ENCODE measurements at places on chromosomes 1 and 21. TPM values are rescaled to one million over a fixed set of nuclear protein-coding genes. Genes with fewer than 3 reads are reported as not detected.

- H3K27ac ChIP-seq: no peak overlapping the region
- peaks cover 20% of the 10 kb centered on the region for H3K27me3 ChIP-seq
- DNase-seq: no peak
- no peaks in the 10 kb centered on the region for H3K36me3 ChIP-seq
- no peaks in the 10 kb centered on the region for H3K4me1 ChIP-seq
Observed at GRCh38 chr1:197073978-197074377, 6.9 kb upstream of the F13B start.

DNA sequence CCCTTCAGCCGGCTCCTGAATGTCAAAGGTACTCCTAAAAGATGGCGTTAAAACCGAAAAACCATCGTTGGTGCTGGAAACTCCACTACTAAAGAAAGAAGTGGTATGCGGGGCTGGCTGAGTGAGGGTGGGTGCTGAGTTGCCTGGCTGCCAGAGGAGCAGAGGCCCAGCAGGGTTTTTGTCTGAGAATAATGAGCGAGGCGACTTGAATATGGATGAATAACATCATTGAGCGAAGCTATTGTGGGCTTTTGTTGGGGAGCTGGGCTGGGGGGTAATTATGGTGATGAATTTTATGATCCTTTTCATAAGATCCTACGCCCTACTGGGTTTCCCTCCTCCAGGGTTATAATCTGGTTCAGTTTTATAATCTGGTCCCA lies 2.0 kb downstream of the PDPN start:
- H3K4me1 ChIP-seq: no peaks in the 10 kb centered on the region
- no peak overlapping the region for H3K27ac ChIP-seq
- no peaks in the 10 kb centered on the region for H3K36me3 ChIP-seq
- no peak for DNase-seq
- H3K4me3 ChIP-seq: no peak overlapping the region

DNA sequence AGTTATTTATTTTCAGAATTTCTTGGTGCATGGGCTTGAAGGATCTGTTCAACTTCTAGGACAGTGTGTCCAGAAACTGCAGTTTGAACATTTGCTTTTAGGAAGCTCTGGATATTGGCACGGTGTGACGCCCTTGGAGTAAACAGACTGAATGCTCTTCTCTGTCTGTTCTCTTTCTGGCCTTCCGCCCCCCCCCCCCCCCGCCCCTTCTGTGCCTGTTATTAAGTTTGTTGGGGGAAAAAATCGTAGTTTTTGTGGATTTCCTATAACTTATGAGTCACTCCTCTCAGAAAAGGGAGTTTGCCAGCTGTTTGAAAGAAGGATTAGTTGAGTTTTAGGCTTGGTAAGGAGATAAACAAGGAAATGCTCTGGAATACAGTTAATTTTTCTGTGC lies 1.2 kb downstream of the KCTD3 start:
- no peak for DNase-seq
- H3K4me1 ChIP-seq: peaks cover 34% of the 10 kb centered on the region
- peak overlapping the region; percentile 80 for H3K4me3 ChIP-seq
- H3K27me3 ChIP-seq: peaks cover 4% of the 10 kb centered on the region
- H3K27ac ChIP-seq: peak overlapping the region; percentile 88

DNA sequence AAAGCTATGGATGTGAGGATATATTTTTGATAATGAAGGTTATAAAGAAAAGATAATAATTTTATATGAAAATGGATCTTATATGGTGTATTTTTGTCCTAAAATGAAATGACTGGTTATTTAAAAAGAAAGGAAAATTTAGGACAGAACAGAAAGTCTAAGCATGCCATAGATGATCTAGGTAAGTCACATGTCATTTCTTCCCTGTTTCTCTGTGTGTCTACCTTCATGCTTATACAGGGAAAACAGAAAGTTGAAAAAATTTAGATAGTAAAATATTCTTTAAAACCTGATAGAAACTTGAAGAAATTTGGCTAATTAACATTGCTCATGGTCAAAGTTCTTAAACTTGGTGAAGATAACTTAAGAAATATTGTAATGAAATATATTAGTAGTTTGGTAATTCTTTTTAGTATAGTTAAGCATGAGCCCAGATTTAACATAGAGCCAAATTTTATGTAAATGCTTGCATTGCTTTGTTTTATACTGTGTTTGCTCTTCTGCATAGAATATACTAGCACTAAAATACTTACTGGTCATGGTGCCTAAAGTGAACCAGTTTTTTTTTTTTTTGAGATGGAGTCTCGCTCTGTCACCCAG lies 12.4 kb upstream of the GBP4 start:
- peaks cover under 1% of the 10 kb centered on the region for H3K27me3 ChIP-seq
- no peak overlapping the region for H3K27ac ChIP-seq
- DNase-seq: no peak

DNA sequence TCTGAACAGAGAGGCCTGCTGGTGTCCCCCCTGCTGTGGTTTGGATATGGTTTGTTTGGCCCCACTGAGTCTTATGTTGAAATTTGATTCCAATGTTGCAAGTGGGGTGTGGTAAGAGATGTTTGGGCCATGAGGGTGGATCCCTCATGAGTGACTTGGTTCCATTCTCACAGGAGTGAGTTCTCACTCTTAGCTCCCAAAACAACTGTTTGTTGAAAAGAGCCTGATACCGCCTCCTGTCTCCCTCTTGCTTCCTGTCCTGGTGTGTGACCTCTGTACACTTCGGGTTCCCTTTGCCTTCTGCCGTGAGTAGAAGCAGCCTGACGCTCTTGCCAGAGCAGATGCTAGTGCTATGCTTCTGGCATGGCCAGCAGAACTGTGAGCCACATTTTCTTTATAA lies 60.5 kb downstream of the C21orf91 start:
- H3K4me3 ChIP-seq: no peak overlapping the region
- H3K27ac ChIP-seq: no peak overlapping the region
- H3K4me1 ChIP-seq: peaks cover 5% of the 10 kb centered on the region

- DNase-seq: no peak
- H3K36me3 ChIP-seq: no peaks in the 10 kb centered on the region
- peaks cover 2% of the 10 kb centered on the region for H3K27me3 ChIP-seq
- H3K4me3 ChIP-seq: no peak overlapping the region
Observed at GRCh38 chr1:208604295-208604694, 360.1 kb upstream of the PLXNA2 start.

DNA sequence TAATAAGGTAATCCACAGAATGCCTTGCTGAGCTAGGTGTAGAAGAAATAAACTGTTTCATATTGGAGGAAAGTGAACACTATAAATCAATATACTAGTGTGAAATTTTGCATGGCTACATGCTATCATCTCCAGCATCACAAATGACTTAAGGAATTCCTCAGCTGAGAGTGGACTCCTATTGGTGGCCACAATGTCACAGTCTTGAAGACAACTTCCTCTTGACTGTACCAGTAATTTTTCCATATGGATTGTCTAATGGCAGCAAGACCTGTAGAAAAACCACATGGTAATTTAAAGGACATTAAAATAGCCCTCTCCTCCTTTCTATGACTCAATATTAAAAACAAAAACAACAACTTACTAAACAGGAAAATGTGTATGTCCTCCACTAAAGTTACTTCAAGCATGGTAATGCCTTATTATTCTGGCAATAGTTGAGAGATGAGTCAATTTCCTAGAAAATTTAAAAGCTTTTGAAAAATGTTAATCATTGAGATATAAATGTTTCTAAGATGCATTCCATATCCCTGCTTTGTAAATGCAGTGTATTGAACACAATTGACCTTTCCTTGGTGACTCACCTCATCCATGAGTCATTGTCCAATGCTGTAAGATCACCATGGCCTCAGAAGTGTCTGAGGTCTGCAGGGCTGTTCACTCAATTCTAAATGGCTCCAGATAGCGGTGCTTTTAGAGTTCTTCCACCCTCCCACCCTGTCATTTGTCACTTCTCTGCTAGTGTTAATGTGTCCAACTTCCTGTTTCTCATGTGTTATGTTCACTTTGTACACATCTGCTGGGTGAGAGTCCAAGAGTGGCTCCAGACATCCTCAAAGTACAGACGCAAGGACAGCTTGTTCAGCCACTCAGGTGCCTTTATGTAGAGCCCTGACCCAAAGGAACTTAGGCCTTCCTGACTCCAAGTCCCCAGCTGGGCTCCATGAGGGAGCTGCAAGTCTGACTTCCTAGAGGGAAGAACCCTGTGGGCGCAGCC lies 32.8 kb upstream of the DNASE2B start:
- no peak for DNase-seq
- H3K27ac ChIP-seq: no peak overlapping the region
- peaks cover 6% of the 10 kb centered on the region for H3K4me1 ChIP-seq

GRCh38 chr1:204477036-204477740 lies 17.4 kb downstream of the PIK3C2B start:
- peaks cover 28% of the 10 kb centered on the region for H3K4me1 ChIP-seq
- no peaks in the 10 kb centered on the region for H3K27me3 ChIP-seq
- no peak overlapping the region for H3K4me3 ChIP-seq
- H3K36me3 ChIP-seq: no peaks in the 10 kb centered on the region

GRCh38 chr1:37056325-37056724 lies 22.0 kb upstream of the GRIK3 start:
- H3K27me3 ChIP-seq: no peaks in the 10 kb centered on the region
- no peaks in the 10 kb centered on the region for H3K36me3 ChIP-seq
- H3K27ac ChIP-seq: no peak overlapping the region
- no peaks in the 10 kb centered on the region for H3K4me1 ChIP-seq
- H3K4me3 ChIP-seq: no peak overlapping the region

DNA sequence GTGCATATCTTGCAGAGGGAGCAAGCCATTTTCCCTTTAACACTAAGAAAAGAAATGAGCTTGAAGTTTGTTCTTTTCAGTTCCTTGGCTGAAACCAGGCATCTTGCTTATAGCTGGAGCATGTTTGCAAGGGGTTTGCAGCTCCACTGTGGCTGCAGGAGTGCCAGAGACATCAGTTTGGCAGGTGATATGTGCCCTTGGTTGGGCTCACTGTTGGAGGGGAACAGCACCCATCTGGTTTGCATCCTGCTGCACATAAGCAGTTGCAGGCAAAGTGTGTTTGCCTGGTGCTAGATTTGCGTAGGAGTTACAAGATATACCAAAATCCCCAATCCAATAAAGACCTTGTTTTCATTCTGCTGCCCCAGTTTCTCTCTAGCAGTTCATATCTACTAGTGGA lies 47.8 kb upstream of the IKBKE start:
- peaks cover 27% of the 10 kb centered on the region for H3K36me3 ChIP-seq
- peaks cover 2% of the 10 kb centered on the region for H3K4me1 ChIP-seq
- no peak overlapping the region for H3K4me3 ChIP-seq
- no peak overlapping the region for H3K27ac ChIP-seq
- H3K27me3 ChIP-seq: no peaks in the 10 kb centered on the region

GRCh38 chr1:110190282-110190929 lies 19.7 kb upstream of the KCNC4 start:
- H3K27me3 ChIP-seq: peaks cover 9% of the 10 kb centered on the region
- no peak overlapping the region for H3K27ac ChIP-seq
- H3K36me3 ChIP-seq: no peaks in the 10 kb centered on the region
- DNase-seq: no peak
- H3K4me3 ChIP-seq: no peak overlapping the region
- H3K4me1 ChIP-seq: no peaks in the 10 kb centered on the region

DNA sequence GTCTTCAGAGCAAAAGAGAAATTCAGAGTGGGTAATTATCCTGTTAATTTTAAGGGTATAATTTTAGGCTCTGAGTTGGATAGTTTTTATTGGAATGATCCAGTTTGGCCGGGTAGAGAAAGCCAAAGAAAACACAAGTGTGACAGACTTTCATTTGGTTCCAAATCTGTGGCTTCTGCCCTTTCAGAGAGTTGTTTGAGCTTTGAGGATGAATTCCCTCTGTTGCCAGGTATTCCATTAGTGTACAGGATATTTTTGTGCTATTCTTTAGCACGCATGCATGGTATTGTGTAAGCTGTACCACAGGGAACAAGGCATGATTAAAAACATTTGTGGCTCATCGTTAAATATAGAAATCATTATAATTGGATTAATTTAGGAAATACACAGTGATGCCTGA lies 384.4 kb downstream of the ADGRL2 start:
- no peak overlapping the region for H3K4me3 ChIP-seq
- no peak for DNase-seq
- no peaks in the 10 kb centered on the region for H3K36me3 ChIP-seq
- H3K4me1 ChIP-seq: no peaks in the 10 kb centered on the region
- no peak overlapping the region for H3K27ac ChIP-seq

DNA sequence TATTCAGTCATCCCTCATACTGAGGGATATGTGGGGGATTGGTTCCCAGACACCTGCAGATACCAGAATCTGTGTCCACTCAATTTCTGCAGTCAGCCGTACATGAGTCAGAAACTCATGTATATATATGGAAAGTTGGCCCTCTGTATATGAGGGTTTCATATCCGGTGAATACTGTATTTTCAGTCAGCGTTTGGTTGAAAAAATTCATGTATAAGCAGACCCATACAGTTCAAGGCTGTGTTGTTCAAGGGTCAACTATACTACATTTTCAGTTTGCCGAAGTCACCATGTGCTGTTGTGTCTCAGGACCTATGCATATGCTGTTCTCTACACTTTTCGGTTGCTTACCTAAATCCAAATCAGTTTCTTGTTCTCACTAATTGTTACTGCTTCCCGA lies 10.5 kb downstream of the AXDND1 start:
- H3K36me3 ChIP-seq: no peaks in the 10 kb centered on the region
- peaks cover 2% of the 10 kb centered on the region for H3K4me1 ChIP-seq
- H3K4me3 ChIP-seq: no peak overlapping the region
- no peak overlapping the region for H3K27ac ChIP-seq
- no peak for DNase-seq
- peaks cover 1% of the 10 kb centered on the region for H3K27me3 ChIP-seq

GRCh38 chr21:20999659-21000058 lies 1.4 kb downstream of the NCAM2 start:
- H3K36me3 ChIP-seq: no peaks in the 10 kb centered on the region
- H3K27ac ChIP-seq: no peak overlapping the region
- H3K4me3 ChIP-seq: no peak overlapping the region
- peak; percentile 45 for DNase-seq
- peaks cover 26% of the 10 kb centered on the region for H3K27me3 ChIP-seq

- no peaks in the 10 kb centered on the region for H3K36me3 ChIP-seq
- no peak for DNase-seq
- H3K27ac ChIP-seq: no peak overlapping the region
- no peaks in the 10 kb centered on the region for H3K4me1 ChIP-seq
- H3K27me3 ChIP-seq: no peaks in the 10 kb centered on the region
- H3K4me3 ChIP-seq: no peak overlapping the region
Observed at GRCh38 chr1:164685266-164686035, 126.5 kb downstream of the PBX1 start.

DNA sequence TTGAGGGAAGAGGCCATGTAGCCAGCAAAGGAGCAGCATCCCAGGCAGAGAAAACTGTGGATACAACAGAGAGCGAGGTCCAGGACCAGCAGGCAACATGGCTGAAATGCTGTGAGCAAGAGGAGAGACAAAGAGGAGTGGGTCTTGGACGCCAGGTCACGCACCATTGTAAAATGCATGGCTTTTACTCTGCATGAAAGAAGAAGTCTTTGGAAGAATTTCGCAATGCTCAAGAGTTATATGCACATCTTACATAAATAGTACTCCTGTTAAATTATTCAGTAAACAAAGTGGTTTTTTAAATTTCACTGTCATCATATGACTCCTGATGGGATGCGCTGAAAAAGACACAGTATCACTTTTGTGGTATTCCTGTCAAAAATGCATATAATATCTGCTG lies 3.5 kb downstream of the CD244 start:
- H3K4me3 ChIP-seq: no peak overlapping the region
- no peak overlapping the region for H3K27ac ChIP-seq
- no peaks in the 10 kb centered on the region for H3K27me3 ChIP-seq
- DNase-seq: no peak
- no peaks in the 10 kb centered on the region for H3K36me3 ChIP-seq
- peaks cover 25% of the 10 kb centered on the region for H3K4me1 ChIP-seq

The ADAMTSL4 gene
- 0.06 TPM for total RNA-seq

The ATP1A2 gene
- total RNA-seq: not detected

The SHE gene
- total RNA-seq: not detected

Measured in activated CD4-positive, alpha-beta T cell treated with anti-CD3 and anti-CD28 coated beads, Interleukin-2, amount 10 ng/mL, durations not matched to agents 7 days and 5 days (primary cell).